ENCODE measurements at places on chromosomes 12 and 14. TPM values are rescaled to one million over a fixed set of nuclear protein-coding genes. Genes with fewer than 3 reads are reported as not detected.
A peak's percentile ranks its signal among the peaks of the same experiment; 100 is the strongest.

- DNase-seq = no peak
These were observed 450.5 kb upstream of the OR4E1 start for GRCh38 chr14:22124073-22124613.

DNA sequence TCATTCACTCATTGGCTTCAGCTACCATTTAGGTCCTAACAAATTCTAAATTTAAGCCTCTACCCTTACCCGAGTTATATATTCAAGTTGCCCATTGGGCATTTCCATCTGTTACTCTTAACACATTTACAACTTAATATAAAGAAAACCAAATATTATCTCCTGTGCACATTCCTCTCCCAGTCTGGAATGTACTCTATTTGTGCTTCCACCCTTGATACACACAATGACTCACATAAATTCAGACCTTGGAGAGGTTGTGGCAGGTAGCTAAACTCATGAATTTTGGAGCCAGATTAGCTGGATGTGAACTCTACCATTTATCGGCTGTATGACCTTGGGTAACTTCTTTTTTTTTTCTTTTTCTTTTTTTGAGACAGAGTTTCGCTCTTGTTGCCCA, 51.1 kb downstream of the BRMS1L start:
- DNase-seq = no peak

DNA sequence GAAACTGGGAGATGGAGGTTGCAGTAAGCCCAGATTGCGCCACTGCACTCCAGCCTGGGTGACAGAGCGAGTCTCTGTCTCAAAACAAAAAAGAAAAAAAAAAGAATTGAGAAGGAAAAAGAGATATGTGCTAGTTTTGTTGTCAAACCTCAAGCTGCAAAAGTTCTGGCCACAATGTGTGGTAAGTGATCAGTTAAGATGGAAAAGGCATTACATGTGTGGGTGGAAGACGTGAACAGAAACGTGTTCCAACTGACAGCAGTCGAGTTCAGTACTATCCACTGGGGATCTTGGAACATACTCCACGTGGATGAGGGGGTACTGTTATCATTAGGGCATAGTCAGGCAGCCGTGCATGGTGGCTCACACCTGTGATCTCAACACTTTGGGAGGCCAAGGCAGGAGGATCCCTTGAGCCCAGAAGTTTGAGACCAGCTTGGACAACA, 17.3 kb downstream of the GPR68 start:
- no peak for DNase-seq

DNA sequence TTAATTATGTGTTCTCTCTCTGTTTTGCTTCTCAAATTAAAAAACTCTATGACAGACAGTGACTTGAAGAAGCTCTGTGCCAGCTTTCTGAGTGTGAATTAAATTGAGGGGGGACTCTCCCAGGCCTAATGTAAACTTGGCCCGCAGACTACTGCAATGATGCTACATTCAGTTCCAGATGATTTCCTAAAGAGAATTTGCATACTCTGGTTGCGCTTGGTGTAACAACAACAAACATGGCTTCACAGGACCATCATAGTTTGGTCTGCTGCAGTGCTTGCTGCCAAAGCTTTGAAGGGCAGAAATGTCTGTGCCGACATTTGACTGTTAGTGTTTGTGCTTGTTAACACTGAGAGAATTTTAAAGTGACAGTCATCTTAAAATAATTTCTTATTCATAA, 25.0 kb downstream of the CFAP54 start:
- DNase-seq = no peak

- no peak for DNase-seq
These were observed 26.7 kb downstream of the NIN start for GRCh38 chr14:50804181-50804721.

The C1S gene
- total RNA-seq = 108 TPM

DNA sequence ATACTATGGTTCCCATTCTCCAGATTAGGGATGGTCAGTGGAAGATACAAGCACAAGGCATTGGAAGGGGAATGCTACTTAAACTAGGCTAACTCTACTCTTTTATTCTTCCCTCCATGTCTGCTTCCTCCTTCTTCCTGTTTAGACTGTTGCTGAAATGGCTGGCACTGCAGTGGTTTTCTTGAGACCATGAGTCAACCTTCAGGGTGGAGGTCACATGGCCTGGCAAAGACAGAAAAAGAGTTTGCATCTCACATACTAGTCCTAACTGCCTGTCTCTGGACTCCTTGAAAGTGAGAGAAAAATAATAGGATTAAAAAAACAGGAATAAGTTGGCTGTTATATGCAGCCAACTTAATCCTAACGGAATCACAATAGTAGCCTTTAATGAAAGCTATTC, 37.0 kb downstream of the ALDH1L2 start:
- DNase-seq = no peak

GRCh38 chr14:54535646-54536045, 25.9 kb downstream of the CGRRF1 start:
- DNase-seq = no peak

DNA sequence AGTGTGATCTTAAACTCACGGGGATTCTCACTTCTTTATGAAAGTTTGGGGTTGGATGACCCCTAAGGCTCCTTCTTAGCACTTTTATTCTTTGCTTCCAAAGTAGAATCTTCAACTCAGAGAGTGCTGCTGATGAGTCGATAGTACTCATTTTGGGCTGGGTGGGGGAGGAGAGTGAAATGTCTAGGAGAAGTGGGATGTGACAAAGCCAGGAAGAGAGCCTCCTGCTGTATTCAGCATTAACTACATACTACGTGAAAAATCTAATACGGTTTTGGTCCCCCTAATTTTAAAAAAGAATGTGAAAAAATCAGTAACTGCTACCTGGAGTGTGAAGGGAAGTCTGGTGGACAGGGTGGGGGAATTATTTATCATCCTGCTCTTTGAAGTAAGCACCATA, 148.3 kb downstream of the SAMD4A start:
- no peak for DNase-seq

GRCh38 chr12:56307221-56307965, 7.3 kb upstream of the CS start:
- DNase-seq = no peak

- no peak for DNase-seq
These were observed 110.4 kb downstream of the BCAT1 start for GRCh38 chr12:24838531-24838950.

DNA sequence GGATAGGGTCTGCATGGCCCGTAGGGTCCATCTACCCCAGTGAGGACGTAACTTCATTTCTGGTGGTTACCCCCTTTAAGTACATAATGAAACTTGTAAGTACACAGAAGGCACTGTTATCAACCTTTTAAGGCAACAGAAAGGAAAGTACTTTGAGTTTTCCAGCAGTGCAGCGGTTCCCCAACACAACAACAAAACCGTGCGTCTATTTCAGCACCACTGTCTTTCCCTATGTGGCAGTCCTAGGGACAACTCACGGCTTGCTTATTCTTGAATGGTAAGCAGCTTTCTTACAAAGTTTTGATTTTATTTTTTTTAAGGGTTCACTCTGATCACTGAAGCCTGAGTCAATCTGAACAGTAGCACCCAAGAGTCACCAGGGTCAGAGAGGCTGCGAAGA, 46.3 kb downstream of the FOXN3 start:
- no peak for DNase-seq

The CACNA2D4 gene
- total RNA-seq = 1.2 TPM

DNA sequence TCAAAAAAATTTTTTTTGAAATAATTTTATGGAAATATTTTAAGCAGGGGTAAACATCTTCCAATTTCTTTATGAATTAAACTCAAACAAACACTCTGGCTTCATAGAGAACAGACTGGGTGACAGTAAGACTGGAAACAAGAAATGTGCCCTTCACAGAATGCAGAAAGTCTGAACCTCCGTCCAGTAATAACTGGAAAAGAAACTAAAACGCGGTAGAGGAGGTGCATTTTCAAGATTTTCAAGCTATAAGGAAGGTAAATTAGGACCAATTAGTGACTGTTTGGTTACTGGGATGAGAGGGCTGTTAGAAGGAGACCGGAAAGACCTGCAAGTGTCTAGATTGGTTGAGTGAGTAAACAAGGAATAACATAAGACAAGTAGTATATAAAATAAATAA, 245.7 kb downstream of the CEP128 start:
- DNase-seq = no peak

GRCh38 chr12:11535127-11535526, 114.3 kb upstream of the ETV6 start:
- DNase-seq = no peak

GRCh38 chr12:70049596-70050360, 193.5 kb upstream of the CNOT2 start:
- DNase-seq = no peak

DNA sequence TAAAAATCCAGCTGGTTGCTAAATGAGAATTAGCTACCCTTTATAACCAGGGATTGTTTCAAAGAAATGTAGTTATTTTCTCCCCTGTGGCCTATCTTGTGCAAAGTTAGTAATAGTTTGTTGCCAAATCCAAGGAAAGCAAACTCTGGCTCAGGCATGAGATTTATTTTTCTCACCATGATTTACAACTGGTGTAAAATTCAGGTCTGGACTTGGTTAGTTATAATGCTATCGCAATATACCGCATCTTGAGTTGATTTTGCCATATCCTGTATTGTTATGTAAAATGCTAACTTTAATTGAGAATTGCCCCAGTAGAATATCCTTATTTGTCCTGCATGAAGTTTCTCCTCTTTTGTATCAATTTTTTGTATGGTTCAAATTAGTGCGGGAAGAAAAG, 135.5 kb downstream of the CRADD start:
- no peak for DNase-seq

The KRT6C gene
- not detected for total RNA-seq

GRCh38 chr14:96631621-96632362, 129.6 kb downstream of the PAPOLA start:
- DNase-seq = no peak

The RECQL gene
- 23.1 TPM for total RNA-seq

- peak; percentile 74 for DNase-seq
These were observed 804 bp downstream of the GAPDH start for GRCh38 chr12:6534945-6535696.

DNA sequence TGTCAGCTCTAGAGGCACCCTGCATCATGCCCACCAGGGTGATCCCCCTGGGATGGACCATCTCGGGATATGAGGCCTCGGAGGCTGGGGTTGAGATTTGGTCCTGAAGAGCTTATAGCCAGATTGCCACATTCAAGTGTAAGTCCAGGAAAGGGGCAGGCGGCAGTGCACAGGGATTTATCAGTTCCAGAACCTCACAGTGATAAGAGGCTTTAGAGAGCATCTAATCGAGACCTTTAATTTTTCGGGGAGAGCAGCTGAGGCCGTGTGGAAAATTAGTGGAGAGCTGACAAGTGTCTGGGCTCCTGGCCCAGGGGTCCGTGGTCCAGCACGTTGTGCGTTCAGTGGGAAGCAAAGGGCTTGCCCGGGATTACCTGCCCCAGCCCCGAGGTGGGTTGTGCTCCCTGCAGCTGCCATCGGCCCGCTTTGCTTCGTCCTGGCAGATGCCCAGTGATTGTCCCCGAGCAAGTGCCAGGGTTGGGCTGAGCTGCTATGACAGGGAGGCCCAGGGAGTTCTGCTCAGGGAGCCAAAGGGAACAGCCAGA, 52.1 kb downstream of the C14orf132 start:
- no peak for DNase-seq

GRCh38 chr14:61125867-61126572, 145.0 kb downstream of the SLC38A6 start:
- DNase-seq = no peak

The TAS2R30 gene
- 0.44 TPM for total RNA-seq

The CCNT1 gene
- total RNA-seq = 18.4 TPM

The TSPAN11 gene
- 1.7 TPM for total RNA-seq

All from left ventricle myocardium inferior (tissue), 1 donor.